ENCODE measurements at places on chromosomes 6 and 20.

- peak; percentile 77 for DNase-seq
These were observed 12.0 kb downstream of the CD83 start for GRCh38 chr6:14129575-14129974.

DNA sequence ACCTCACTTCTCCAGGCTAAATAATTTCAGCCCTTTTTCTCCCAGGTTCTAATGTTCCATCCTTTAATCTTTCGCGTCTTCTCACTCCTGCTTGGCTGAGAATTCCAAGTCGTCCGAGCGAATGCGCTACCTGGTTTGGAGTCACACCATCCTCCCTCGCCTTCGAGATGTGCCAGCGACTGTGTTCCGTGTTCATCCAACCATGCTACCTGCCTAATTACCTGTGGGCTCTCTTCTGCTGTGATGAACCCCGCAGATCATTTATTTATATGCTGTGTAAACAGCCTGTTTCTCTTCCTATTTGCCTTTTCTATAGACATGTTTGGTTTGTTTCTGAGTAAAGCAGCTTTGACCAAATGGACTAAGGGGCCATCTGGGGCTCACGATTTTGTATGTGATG is 83.5 kb upstream of the TMEM181 start:
- peak; percentile 95 for DNase-seq

DNA sequence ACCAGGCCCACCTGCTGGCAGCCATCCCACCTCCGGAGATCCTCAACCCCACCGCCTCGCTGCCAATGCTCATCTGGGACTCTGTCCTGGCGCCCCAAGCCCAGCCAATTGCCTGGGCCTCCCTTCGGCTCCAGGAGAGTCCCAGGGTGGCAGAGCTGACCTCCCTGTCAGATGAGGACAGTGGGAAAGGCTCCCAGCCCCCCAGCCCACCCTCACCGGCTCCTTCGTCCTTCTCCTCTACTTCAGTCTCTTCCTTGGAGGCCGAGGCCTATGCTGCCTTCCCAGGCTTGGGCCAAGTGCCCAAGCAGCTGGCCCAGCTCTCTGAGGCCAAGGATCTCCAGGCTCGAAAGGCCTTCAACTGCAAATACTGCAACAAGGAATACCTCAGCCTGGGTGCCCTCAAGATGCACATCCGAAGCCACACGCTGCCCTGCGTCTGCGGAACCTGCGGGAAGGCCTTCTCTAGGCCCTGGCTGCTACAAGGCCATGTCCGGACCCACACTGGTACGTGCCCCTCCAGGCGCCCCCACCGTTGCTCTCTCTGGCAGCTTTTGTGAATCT is 1.1 kb downstream of the SNAI1 start:
- DNase-seq, result no peak

GRCh38 chr20:41136680-41137613 is at the start of gene PLCG1:
TSS of gene PLCG1 (plus strand) at chr20:41137543. CDS start at chr20:41137642, 99 bp downstream.
- peak; percentile 65 for DNase-seq

- no peak for DNase-seq
These were observed 431.9 kb upstream of the GJE1 start for GRCh38 chr6:141700819-141701218.

- no peak for DNase-seq
These were observed 17.8 kb upstream of the MYT1 start for GRCh38 chr20:64146301-64146935.

DNA sequence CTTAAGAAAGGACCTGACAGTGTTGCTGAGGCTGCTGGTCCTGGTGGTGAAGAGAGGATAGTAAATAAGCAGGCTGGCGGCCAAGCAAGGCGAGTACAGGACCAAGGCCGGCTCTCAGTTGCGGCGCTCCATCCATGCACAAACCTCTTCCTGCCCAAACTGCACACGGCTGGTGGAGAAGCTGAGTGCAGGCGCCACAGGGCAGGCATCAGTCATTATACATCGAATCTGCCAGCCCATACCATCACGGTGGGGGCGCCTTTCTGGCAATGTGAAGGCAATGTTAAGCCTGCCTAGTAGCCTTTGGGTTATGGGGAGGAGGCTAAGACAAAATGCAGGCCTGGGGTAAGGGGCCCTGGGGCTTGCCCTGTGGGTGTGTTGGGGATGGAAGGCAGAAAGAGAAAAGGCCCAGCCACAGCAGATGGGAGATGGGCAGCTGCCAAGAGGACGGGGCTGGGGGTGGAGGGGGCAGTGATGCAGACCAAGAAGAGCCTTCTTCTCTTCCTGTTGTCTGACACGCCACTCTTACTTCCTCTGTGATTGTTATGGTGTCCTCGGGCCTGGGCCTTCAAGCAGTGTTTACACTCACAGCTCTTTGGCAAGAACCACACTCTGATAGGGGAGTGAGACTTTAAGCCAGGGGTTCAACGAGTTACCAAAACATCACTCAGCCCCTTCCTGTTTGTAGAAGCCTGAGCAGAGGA is 20.3 kb upstream of the KCNK16 start:
- no peak for DNase-seq

DNA sequence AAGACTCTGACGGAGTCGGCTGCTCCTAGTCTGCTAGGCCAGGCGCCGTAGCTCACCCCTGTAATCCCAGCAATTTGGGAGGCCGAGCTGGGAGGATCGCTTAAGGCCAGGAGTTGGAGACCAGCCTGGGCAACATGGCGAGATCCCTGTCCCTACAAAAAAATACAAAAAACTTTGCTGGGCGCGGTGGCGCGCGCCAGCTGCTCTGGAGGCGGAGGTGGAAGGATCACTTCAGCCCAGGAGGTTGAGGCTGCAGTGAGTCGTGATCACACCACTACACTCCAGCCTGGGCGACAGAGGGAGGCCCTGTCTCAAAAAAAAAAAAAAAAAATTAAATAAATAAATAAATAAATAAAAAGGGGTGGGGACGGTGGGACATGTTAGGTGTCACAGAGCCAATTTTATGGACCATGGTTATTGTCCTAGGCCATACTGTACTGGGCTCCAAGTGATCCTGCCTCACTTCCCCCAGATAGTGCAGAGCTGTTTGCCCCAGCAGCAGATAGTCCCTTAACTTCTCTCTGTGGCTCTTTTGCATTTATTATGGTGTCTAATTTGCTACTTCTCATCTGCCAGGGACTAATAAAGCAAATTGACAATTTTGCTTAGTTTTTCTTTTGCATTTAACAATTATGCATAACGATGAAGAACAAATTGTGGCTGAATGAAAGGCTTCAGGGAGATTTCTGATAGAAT is 5.2 kb downstream of the PI16 start:
- DNase-seq, result no peak

GRCh38 chr6:140441256-140441655 is 1066.8 kb upstream of the CITED2 start:
- no peak for DNase-seq

- no peak for DNase-seq
These were observed 78.4 kb upstream of the CCN6 start for GRCh38 chr6:111975466-111975865.

DNA sequence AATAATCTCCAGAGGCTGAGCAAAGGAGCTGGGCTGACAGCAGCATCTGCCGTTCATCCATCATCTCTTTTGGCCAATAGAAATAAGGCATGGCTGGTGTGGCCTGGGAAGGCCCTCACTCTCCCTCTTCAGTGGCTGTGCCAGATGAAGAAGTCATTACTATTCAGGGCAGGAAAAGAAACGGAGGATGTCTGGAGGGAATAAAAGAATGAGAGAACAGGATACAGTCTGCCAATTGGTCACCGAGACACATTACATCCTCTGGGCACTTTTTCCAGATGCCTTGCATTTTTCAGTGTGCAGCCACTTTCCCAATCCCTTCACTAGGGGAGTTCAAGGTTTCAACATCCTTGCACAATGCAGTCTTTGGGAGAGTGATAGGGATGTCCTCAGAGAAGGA is 32.2 kb upstream of the VGLL2 start:
- DNase-seq, result no peak

- no peak for DNase-seq
These were observed 4.7 kb downstream of the JPH2 start for GRCh38 chr20:44182135-44182765.

DNA sequence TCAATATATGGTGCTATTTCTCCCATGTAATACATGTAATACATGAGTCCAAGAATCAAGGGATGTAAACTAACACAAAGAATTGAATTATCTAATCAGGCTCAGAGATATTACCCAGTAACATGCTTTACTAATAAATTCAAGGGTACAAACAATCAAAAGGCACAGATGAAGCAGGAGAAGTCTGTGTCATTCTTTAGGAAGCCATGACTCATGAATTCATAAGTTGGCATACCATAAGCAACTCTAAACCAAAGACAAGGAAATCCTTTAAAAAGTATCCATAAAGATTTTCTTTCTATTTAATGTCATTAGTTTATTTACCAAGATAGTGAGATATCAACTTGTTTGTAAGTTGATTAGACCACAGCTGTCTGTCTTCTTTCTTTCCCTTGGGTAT is 446.0 kb upstream of the IMPG1 start:
- no peak for DNase-seq

DNA sequence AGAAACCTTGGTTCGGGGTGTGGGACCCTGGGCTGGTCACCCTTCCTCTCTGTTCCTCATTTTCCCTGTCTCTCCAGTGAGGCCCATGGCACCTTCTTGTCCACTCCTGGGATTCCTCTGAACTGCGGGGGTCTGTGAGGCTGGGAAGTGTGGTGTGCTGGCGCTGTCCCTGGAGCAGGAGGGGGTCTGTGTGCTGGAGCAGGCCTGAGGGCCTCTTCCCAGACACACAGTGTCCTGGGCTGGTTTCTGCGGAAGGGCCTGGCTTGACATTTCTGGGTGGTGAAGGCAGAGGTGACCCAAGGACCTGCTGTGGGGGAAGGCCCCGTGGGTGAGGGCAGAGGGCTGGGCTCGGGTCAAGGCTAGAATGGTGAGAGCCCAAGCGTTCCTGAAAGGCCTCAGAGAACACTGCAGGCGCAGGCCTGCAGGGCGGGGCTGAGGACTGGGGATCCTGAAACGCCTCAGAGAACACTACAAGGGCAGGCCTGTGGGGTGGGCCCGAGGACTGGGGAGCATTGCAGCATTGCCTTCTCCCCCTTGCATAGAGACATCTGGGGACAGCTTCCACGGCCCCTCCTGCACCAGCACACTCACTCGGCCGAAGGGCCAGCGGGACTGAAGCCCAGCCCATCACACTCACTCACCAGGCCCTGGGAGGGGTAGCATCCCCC is 10.6 kb upstream of the BAK1 start:
- DNase-seq, result no peak

- no peak for DNase-seq
These were observed 62.5 kb downstream of the GJA1 start for GRCh38 chr6:121497970-121498375.

DNA sequence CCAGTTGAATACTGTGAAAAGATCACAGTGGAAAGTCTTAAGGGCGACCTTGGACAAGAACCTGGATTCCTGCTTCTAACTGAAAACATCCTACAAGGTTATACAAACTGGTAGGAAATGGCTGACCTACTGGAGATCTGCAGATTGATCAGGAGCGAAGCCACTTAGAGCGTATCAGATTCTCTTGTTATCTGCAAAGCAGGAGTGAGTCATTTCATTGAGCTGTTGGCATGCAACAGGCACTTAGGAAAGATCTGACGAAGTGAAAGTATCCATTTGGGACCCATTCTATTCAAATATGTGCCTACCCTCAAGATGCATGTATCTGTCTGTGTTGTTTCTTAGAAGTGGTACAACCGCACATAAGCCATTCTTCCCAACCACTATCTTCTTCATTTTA is 131.2 kb upstream of the RIN2 start:
- no peak for DNase-seq

GRCh38 chr20:25037288-25038102 is 20.4 kb downstream of the ACSS1 start:
- DNase-seq, result no peak

GRCh38 chr20:33910056-33910455 is 83.7 kb upstream of the RALY start:
- DNase-seq, result no peak

DNA sequence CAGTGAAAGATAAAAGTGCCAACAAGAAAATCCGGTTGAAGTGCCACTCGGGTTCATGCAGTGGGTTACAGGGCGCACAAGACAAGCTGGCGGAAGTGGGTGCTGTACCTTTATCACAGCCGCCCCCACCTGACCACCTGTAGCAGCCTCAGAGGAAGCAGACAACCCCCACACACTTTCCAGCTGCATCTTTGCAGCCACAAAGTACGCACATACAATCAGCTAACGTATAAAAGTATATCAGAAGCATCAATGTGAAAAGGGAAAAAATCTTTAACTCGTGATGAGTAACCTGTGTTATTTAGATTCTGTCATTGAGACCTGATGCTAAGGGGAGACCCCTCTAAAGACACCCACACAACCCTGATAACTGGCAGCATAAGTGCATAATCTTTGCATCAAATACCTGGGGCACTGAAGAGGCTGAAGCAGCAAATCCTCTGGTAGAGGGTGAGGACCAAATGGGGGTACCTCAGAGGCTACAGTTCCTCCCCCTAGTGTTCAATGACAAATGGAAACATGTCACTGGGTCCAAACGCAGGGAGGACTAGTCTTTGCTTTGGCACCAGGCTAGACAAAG is 22.1 kb downstream of the BACH2 start:
- no peak for DNase-seq

GRCh38 chr6:90216072-90216977 is 80.3 kb downstream of the BACH2 start:
- DNase-seq, result no peak

DNA sequence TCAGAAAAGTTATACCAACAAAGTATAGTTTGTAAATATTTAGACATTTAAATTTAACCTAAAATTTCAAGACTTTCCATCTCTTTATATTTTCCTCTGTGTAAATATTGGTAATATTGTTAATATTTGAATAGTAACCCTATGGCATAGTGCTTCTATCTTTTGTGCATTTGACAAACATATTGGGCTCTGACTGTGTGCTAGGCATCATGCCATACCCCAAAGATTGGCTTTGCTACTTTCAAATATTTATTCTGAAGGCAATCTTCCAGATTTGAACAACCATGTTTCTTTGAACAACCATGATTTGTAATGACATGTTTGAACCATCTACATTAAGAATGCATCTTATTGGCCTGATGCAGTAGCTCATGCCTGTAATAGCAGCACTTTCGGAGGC is 15.5 kb upstream of the PRDM1 start:
- DNase-seq, result no peak

- no peak for DNase-seq
These were observed 80.8 kb upstream of the PTPN1 start for GRCh38 chr20:50429412-50429811.

DNA sequence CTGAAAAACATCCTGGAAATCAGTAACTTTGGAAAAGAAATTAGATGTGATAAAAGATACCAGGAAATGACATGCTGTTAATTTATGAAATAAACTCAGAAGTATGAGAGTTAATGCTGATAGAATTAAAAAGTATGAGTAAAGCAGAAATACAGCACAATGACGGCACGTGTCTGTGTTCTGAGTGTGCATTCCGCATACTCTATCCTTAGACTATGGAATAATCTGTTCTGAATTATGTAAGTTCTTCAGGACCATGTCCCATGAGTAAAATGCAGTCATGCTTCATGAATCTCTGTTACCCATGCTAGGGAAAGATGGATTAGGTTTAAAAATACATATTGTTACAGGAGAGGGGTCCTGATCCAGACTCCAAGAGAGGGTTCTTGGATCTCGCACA is 21.7 kb downstream of the HECA start:
- DNase-seq, result no peak

- DNase-seq, result no peak
These were observed 369.2 kb upstream of the CDH4 start for GRCh38 chr20:60882836-60883235.

Data from NCI-H748 treated with DMSO at 0.1 percent for 48 hours (cell line).